HTR-8/SVneo (cell line): ENCODE measurements at places on chromosomes 6 and 20.
A peak's percentile ranks its signal among the peaks of the same experiment; 100 is the strongest.

GRCh38 chr20:45098103-45098773, 2.7 kb downstream of the KCNS1 start:
- DNase-seq, result no peak

DNA sequence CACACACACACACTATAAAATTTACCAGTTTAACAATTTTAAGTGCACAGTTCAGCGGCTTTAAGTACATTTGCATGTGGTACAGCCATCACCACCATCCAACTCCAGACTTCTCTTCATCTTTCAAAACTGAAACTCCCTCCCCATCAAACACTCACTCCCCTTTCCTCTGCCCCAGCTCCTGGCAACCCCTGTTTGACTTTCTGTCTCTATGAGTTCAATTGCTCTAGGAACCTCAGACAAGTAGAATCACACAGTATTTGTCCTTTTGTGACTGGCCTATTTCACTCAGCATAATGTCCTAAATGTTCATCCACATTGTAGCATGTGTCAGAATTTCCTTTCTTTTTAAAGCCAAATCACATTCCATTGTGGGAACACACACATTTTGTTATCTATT, 302.8 kb upstream of the FOXQ1 start:
- DNase-seq, result no peak

DNA sequence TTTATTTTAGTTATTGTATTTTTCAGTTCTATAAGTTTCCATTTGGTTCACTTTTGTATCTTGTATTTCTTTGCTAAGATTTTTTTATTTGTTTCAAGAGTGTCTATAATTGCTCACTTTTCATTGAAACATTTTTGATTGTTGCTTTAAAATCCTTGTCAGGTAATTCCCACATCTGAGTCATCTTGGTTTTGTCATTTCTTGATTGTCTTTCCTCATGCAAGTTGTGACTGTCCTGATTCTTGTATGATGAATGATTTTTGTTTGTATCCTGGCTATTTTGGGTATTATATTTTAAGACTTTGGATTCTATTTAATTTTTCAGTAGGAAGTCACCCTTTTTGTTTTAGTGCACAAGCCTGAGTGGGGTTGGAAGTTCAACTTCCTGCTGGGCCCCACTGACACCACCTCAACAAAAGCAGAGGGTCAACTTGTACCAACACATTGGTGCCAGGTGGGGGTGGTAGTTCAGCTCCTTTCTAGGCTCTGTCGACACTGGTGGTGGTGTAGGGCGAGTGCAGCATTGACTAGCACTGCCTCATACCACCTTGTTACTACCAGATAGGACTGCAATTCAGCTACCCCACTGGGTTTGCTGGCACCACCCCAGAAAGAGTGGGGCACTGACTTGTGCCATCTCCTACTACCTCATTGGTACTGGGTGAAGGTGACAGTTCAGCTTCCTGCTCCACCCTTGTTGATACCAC, 8.8 kb downstream of the RSPH3 start:
- DNase-seq, result no peak

DNA sequence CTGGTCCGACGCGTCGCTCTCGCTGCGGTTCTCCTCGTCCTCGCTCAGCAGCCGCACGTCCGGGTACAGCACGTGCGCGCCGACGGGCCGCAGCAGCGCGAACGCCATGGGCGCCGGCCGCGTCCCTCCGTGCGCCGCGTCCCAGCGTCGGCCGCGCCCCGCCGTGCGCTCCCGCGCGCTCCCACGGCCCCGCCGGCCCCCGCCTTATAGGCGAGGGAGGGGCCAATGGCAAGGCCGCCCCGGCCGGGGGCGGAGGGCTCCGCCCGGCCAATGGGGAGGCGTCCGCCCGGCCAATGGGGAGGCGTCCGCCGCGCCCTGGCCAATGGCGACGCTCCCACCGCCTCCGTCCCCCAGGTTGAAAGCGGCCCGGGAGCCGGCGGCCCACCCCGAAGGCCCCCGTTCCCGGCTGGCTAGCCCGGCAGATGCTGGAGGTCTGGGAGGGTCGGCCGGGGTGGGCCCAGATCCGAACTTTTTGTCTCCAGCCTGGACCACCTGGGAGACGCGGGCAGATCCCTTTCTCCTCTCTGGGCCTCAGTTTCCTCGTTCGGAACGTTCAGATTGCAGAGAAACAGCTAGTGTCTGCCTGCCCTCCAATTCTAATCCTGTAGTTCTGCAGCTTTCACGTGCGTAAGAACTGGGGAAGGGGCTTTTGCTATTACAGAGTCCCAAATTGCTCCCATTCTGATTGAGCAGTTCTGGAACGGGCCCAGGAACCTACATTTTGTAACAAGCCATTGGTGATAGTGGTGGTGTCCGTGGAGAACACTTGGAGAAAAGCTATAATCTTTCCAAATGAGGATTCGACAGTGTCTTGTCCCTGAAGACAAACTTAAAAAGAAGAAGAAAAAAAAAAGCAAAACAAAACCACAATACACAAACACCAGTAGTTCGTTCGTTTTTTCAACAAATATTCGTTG, at the start of gene TCF15:
Gene TCF15 (minus strand): TSS at position 180 of the 917 bp plus-strand sequence. CDS start 72 bp downstream, at position 108.
- peak; percentile 91 for DNase-seq

GRCh38 chr6:34390531-34391472, 1.7 kb downstream of the NUDT3 start:
- peak; percentile 50 for DNase-seq
